Vagina (tissue), 2 donors: ENCODE measurements at places on chromosomes 3 and 15. TPM values are rescaled to one million over a fixed set of nuclear protein-coding genes. Genes with fewer than 3 reads are reported as not detected.

TOP2B gene
- total RNA-seq, result 88.1 TPM

GRCh38 chr3:81484520-81484919 is 276.9 kb downstream of the GBE1 start:
- DNase-seq, result no peak
- no peaks in the 10 kb centered on the region for H3K27me3 ChIP-seq
- no peaks in the 10 kb centered on the region for H3K36me3 ChIP-seq
- H3K4me1 ChIP-seq, result peaks cover 16% of the 10 kb centered on the region

GRCh38 chr3:72665701-72666446 is 182.4 kb downstream of the SHQ1 start:
- H3K27ac ChIP-seq, result no peak overlapping the region
- H3K36me3 ChIP-seq, result no peaks in the 10 kb centered on the region
- H3K4me3 ChIP-seq, result no peak overlapping the region
- H3K4me1 ChIP-seq, result peaks cover 6% of the 10 kb centered on the region
- no peaks in the 10 kb centered on the region for H3K27me3 ChIP-seq

DNA sequence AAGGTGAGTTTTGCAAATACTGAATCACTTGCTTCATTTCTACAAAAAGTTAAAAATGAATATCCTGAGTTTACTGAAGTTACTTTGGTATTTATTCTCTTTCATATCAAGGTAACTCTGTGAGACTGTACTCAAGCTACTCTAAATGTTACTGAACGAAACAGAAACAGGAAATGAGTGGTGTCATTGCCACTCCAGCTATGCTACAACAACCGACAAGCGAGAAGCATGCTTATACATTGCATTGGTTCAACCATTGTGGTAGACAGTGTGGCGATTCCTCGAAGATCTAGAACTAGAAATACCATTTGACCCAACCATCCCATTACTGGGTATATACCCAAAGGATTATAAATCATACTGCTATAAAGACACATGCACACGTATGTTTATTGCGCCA is 313.2 kb upstream of the THBS1 start:
- no peaks in the 10 kb centered on the region for H3K36me3 ChIP-seq
- no peaks in the 10 kb centered on the region for H3K27me3 ChIP-seq
- no peak for DNase-seq
- H3K4me1 ChIP-seq, result no peaks in the 10 kb centered on the region
- no peak overlapping the region for H3K27ac ChIP-seq

DNA sequence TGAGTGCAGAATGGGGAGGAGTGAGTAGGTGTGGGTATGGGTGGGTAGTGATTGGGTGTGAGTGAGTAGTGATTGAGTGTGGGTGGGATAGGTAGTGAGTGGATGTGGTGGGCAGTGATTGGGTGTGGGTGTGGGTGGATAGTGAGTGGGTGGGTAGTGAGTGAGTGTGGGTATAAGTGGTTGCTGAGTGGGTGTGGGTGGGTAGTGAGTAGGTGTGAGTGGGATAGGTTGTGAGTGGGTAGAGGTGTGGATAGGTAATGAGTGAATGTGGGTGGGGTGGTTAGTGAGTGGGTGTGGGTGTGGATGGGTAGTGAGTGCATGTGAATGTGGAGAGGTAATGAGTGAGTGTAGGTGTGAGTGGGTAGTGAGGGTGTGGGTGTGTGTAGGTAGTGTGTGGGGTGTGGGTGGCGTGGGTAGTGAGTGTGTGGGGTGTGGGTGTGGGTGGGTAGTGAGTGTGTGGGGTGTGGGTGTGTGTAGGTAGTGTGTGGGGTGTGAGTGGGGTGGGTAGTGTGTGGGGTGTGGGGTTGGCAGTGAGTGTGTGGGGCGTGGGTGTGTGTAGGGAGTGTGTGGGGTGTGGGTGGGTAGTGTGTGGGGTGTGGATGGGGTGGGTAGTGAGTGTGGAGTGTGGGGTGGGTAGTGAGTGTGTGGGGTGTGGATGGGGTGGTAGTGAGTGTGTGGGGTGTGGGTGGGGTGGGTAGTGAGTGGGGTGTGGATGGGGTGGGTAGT is 5.3 kb downstream of the MINAR1 start:
- H3K4me1 ChIP-seq, result peaks cover under 1% of the 10 kb centered on the region
- H3K27me3 ChIP-seq, result peaks cover 4% of the 10 kb centered on the region
- H3K27ac ChIP-seq, result no peak overlapping the region
- no peak overlapping the region for H3K4me3 ChIP-seq
- peak; percentile 65 for DNase-seq

GRCh38 chr3:39268549-39268900 is 11.3 kb downstream of the CX3CR1 start:
- no peak overlapping the region for H3K4me3 ChIP-seq
- no peak overlapping the region for H3K27ac ChIP-seq
- no peak for DNase-seq
- H3K27me3 ChIP-seq, result no peaks in the 10 kb centered on the region

GRCh38 chr3:184261854-184262763 is 756 bp upstream of the CAMK2N2 start:
- no peak for DNase-seq
- peak overlapping the region; percentile 36 for H3K4me3 ChIP-seq
- H3K4me1 ChIP-seq, result peaks cover 24% of the 10 kb centered on the region
- no peak overlapping the region for H3K27ac ChIP-seq
